ENCODE measurements at places on chromosomes 16 and 17.
A peak's percentile ranks its signal among the peaks of the same experiment; 100 is the strongest.

DNA sequence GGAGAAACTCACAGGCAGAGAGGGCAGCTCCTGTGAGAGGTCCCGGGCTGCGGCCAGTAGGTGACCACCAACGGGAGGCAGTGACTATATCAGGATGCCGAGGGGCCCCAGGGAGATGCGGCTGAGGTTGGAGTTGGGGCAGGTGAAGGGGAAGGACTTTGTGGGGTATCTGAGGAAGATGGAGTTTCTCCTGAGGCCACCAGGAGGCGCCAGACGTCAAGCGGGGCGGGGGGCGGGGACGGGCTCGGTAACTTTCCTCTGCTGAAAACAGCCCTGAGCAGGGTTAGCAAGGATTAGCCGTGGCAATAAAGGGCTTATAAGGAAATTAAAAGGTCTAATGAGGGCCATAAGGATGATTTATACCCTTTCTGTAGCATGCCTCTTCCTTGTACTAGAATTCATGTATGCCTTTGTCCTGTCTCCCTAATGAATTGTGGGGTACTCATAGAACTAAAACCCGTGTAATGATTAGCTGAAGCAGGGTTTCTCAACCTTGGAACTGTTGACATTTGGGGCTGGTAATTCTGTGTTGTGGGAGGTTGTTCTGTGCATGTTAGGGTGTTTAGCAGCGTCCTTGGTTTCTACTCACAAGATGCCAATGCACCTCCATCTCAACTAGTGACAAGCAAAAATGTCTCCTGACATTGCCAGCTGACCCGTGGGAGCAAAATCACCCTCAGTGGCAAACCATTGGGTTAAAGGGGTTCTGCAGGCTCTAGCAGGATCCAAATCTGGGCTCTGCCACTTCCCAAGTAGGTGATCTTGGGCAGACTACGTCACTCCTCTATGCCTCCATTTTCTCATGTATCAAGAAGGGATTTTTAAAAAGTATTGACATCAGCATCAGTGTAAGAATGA lies 74.8 kb upstream of the GRIN2A start:
- DNase-seq = peak; percentile 1

DNA sequence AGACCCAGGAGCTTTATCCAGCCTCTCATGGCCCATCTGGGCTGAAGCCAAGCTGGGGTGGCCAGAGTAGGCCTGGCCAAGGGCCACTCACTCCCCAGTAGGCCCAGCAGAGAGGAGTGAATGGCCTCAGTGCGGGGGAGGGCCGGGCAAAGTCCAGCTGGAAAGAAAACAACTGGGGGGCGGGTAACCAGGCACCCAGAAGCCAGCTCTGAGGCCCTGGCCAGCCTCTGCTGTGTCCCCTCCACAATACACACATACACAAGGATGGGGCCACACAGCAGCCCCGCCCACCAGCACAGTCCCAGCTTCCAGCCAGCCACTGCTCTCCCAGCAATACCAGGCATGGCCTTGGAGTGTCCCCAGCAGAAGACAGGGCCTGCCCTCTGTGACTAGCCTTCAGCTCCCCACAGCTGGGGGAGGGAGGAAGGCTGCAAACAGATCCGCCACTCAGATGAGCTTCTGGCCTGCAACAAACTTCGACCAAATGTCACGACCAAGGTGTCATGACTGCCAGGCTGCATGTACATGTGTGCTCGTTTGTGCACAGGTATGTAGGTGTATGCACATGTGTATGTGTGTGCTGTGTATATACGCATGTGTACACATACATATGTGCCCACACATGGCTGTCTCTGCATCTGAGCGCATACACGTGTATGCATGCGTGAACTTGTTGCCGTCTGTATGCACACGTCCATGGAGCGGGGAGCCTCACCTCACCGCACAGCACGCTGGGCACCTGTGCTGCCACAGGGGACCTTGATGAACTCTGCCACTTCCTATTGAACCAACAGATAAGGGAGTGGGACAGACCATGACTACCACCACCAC lies 5.0 kb downstream of the CARHSP1 start:
- DNase-seq = no peak

- no peak for DNase-seq
These were observed 281.3 kb upstream of the TNRC6C start for GRCh38 chr17:77677211-77677610.

DNA sequence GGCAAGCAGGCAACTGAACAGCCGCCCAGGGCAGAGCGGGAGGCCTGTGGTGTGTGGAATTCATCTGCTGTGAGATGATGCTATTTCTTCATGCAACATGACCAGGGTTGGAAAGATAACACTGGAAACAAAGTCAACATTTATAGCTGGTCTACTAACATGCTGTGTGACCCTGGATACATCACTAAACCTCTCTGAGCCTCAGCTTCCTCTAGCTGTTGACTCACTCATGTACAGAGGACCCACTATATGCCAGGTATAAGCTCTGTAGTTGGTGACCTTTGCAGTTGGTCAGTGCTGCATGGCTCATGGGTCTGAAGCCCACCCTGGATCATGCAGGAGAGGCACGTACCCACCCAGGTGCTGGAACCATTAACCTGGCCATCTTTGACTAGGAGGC lies 180.9 kb downstream of the ZNF423 start:
- no peak for DNase-seq

- no peak for DNase-seq
These were observed 3.5 kb upstream of the B9D1 start for GRCh38 chr17:19365833-19366636.

- DNase-seq = no peak
These were observed 6.4 kb upstream of the ARL2BP start for GRCh38 chr16:57238682-57239081.

- DNase-seq = no peak
These were observed 541.3 kb downstream of the CDH11 start for GRCh38 chr16:64580558-64580957.

GRCh38 chr16:85657267-85657650 lies 31.5 kb downstream of the GINS2 start:
- DNase-seq = no peak

GRCh38 chr16:8588682-8589056 lies 1.6 kb downstream of the TMEM114 start:
- DNase-seq = no peak

DNA sequence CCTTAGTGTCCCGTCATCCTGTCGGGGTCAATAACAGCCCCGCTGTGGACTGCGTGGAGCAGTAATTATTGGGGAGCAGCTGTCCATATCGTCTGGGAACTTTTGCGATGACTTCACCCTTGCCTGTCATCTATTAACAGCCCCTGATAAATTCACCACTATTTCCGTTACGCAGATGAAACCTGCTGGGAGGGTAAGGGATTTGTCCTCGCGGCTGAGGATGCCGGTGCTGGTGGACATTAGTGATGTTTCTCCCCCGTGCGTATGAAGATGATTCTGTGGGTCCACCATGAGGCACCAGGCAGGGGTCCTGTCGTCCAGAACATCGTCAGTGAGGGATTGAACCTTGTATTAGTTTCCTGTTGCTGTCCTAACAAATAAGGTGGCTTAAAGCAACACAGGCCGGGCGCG lies 1.0 kb downstream of the FLYWCH2 start:
- no peak for DNase-seq
